ENCODE measurements at places on chromosomes 4 and X.

DNA sequence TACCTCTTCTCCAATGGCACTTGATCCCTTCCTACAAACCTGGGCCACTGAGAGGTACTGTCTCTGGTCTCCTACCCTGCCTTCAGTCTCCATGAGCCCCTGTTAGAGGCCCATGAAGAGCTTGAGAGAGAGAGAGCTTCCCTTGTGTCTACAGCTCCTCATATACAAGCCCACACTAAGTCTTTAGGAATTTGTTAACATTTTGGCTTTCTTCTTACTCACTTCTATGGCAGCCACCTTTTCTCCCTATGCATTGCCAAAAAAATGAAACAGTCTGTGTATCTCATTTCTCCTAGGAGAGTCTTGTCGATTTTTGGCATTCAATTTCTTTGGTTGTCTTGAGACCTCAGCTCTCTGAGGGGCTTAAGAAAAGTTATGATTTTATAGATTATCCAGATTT is 90.9 kb upstream of the LNX1 start:
- DNase-seq: peak; percentile 53

DNA sequence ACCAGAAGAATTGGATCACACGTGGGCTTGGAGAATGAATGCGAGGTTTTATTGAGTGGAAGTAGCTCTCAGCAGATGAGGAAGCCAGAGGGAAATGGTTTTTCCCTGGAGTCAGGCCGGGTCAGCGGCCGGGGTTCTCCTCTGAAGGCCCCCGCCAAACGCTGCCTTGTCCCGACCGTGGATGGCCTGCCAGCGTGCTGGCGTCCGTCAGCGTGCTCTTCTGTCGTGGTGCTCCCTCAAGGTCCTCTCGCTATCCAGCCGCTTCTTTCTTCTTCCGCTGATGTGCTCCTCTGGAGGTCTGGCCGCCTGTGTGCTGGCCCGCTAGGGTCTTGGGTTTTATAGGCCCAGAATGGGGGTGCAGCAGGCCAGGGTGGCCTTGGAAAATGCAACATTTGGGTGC is 632.2 kb downstream of the TRAM1L1 start:
- no peak for DNase-seq

- no peak for DNase-seq
Observed at GRCh38 chr4:111228874-111229273, 606.0 kb upstream of the PITX2 start.

GRCh38 chrX:149531599-149531998 is 9.2 kb upstream of the EOLA1 start:
- DNase-seq: no peak

DNA sequence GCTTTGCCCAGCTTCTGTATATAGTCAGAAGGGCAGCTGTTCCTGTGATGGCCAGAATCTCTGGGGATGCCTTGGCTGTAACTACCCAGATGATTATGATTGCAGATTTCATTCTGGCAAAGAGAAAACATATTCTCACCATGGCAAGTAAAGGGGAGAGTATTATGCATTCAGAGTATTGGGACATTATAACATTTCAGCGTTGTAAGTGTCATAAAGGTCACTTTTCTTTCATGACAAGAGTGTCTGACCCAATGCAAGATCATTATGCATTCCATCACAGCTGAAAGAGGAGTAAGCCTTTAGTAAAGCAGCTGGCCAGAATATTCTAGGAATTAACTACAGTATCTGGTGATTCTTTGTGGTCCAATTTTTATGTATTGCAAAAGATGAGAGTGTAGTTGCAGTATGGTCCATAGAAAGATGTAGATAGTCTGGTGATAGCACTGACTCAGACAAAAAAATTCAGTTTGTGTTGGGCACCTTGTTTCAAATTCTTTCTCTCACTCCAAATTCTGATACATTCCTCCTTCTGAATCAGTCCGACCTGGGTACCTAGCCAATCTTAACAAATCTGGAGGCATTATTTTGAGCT is 2366.3 kb downstream of the PCDH7 start:
- DNase-seq: peak; percentile 86

DNA sequence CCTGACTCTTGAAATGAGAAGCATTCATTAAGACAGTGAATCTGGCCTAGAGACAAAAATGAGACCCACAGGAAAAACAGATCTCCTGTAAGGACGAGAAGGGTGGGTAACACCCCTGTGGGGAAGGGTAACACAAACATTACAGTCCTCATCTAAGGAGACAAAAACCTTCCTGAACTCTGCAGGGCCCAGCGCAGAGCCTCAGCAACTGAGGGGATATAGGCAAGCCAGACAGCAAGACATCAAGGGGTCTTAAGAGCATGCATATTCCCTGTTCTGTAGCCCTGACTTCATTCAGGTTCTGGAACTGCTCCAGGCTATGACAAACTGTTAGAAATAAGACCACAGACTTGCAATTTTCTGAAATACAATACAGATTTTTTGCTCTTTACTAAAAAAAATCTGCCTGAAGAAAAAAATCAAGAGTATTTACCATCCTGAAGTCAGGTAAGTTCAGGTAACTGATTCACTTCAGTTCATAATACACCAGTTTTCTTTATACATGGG is 15.5 kb downstream of the COX18 start:
- no peak for DNase-seq

GRCh38 chrX:27966955-27967354 is 14.3 kb downstream of the DCAF8L1 start:
- DNase-seq: peak; percentile 67

- DNase-seq: peak; percentile 30
Observed at GRCh38 chr4:24473309-24473721, 111.0 kb downstream of the DHX15 start.

- no peak for DNase-seq
Observed at GRCh38 chr4:154738426-154738825, 5.4 kb upstream of the LRAT start.

- DNase-seq: no peak
Observed at GRCh38 chrX:107600366-107600765, 27.9 kb upstream of the PRPS1 start.

DNA sequence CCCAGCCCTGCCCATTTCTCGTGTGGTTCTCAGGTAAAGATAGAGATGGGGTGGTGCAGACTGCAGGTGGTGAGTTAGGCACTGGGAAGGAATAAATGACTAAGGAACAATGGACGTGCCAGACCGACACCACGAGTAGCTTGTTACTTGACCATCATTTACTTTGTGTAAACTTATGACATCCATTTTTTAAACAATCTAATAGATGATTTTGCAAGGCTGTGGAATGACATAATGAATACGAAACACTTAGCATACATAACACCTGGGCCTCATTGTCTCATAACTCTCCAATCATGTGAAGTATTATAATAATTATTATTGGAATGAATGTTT is 137.3 kb upstream of the CPEB2 start:
- DNase-seq: no peak

Data from fibroblast of gingiva (primary cell).